ENCODE measurements at places on chromosomes 6 and 20.

- no peak for DNase-seq
Observed at GRCh38 chr6:123780021-123780420, 23.6 kb upstream of the NKAIN2 start.

- DNase-seq: no peak
Observed at GRCh38 chr6:29964518-29964886, 22.2 kb downstream of the HLA-A start.

DNA sequence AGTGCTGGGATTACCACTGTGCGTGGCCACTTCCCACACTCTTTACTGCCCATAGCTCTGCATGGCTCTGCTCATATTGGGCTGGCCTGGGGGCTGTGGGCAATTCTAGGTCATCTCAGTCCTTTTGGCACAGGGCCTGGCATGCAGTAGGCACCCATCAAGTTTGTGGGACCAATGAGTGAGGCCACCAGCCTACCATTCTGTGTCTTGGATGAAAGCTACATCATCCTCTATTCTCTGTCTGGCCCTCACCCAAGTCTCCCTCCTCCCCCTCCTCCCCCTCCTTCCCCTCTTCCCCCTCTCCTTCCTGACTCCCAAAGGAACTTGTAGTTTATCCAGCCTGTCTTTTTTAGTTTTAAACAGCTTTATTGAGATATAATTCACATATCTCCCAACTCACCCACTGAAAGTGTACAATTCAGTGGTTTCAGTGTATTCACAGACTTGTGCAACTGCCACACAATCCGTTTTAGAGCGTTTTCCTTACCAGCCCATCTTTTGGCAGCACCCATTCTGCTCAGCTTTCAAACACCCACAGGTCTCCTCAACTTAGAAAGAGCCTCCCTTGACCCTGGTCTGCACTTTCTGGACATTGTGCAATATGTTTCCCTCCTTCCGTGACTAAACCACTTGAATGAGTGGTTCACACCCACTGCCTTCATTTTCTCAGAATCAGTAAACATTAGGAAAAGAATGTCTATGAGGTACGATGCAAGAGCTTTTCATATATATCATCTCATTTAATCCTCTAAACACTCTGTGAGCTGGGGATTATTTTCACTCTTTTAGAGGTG lies 21.5 kb upstream of the MRPS18A start:
- peak; percentile 46 for DNase-seq

GRCh38 chr6:104575536-104575935 lies 284.2 kb downstream of the HACE1 start:
- no peak for DNase-seq

- no peak for DNase-seq
Observed at GRCh38 chr6:87897663-87898062, 150.0 kb upstream of the SPACA1 start.

DNA sequence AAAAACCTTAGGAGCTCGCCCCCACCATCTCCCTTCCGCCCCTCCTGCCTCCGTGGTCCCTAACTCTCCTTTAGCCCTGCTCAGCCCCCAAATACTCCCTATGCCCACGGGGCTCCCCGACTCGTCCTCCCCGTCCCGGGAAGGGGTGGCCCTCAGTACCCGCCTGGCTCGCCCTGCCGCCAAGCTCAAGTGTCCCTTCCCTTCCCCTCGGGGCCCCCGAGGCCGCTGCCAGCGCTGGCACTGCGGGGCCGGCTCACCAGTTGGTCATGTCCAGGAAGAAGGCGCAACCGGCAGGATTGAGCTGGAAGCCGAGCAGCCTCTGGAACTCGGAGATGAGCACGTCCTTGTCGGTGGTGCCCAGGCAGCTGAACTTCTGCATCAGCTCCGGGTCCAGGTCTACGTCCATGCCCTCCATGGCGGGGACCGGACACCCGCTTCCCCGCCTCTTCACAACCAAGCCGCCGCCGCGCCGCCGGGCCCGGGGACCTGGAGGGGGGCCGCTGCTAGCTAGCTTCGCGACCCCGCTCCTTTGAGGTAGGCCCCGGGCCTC lies 303 bp downstream of the ILRUN start:
- peak; percentile 54 for DNase-seq

DNA sequence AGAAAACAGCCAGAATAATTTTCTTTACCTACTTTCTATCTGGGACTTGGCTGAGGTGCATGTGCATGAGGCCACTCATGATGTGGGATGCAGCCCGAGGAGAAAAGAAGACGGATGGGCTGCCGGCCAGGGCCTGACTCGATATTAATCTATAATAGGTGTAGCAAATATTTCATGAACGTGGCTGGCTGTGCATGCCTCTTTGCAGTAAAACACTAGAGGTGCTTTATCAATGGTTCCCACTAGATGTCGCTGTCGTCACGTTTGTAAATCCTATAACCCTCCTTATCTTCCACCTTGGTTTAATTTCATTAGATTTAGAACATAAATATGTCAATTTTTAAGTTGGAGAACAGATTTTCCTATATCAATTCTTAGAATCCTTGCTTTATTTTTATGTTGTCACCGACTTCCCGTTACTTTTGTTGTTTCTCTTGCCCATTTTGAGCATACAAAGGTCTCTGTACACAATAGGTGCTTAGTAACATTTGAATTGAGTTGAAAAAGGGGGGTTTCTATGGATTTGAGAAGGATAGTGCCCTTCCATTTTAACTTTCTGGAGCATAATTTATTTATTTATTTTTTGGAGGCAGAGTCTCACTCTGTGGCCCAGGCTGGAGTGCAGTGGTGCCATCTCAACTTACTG lies 19.6 kb upstream of the FERMT1 start:
- DNase-seq: peak; percentile 62

- DNase-seq: no peak
Observed at GRCh38 chr20:10696650-10697049, 22.9 kb upstream of the JAG1 start.

- DNase-seq: peak; percentile 95
Observed at GRCh38 chr6:33672808-33673207, 38.7 kb downstream of the UQCC2 start.

- DNase-seq: no peak
Observed at GRCh38 chr6:28811873-28812272, 111.9 kb downstream of the TRIM27 start.

DNA sequence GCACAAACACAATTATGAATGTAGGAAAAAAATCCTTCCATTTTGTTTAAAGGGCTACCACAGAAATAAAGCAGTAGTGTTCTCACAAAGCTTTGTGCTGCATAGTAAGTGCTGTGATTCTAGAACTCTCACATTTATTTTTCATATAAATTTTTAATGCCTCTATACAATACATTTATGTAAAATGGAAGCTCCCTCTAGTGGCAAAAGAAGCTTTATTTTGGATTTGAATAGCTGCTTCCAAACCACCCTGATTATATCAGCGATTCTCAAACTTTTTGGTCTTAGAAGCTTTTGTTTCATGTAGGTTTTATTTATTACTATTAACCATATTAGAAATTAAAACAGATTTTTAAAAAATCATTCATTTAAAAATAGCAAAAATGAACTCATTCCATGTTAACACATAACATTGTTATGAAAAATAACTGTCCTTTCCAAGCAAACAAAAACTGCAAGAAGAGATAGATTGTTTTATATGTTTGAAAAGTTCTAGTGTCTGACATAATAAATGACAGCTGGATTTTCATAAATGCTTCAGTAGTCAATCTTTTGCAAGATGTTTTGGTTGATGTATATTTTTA lies 38.4 kb downstream of the HS3ST5 start:
- peak; percentile 36 for DNase-seq

- DNase-seq: no peak
Observed at GRCh38 chr20:62787321-62787720, 9.0 kb upstream of the MRGBP start.

DNA sequence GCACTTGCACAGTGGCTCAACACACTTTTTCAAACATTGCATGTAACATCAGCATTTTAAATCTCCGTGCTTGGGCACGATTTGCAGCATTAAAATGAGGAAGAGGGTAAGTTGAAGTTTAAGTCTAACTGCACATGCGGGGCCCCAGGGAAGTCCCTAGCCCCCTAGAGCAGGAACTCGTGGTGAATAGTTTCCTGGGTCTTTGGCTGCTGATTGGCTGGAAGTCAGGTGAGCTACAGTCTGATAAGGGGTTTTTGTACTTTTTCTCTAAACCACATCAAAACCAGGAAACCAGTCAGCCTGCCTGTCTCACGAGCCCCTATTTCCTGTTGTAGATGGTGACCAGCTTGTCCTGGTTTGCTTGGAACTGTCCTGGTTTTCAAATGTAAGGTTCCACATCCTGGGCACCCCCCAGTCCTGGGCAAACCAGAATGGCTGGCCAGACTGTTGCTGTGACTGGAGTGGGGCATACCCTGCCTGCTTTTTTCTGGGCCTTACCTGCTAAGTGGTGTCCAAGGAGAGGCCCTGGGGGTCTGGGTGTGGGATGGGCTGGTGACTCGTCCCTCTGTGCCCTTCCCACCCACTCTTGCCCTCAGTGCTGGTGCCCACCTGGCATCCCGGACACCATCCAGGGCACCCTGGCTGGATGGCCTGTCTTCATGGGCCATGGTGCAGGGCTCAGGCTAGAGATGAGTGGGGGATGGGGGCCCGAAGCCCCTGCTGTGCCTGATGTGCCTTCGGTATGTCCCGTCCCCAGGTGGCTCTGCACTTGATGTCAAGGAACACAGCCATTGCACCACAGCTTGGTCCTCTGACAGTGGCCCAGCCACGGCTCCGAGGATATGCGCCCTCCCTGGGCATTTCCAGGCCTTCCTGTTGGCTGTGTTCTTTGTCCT lies 31.8 kb downstream of the SUN5 start:
- no peak for DNase-seq

DNA sequence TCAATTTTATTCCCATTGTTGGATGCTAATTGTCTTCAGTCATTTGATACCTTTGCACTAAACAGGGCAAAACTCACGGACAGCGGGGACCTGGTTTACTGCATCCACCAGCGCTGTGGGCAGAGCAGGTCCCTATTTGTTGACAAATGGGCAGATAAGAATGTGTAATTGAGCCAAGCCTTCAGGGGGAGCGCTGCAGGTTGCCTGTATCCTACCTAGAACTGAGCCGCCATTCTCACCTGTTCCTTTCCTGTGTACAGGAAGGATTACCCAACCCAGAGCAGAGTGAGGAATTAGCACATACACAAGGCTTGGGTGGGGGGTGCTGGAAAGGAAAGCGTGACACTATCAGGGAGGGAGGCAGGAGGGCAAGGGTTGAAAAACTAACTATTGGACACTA lies 89.1 kb upstream of the FOXA2 start:
- DNase-seq: no peak

GRCh38 chr20:46362921-46363867 lies 43.2 kb downstream of the ELMO2 start:
- no peak for DNase-seq

Data from astrocyte of the spinal cord (primary cell).